ENCODE measurements at places on chromosomes 5 and 9.

DNA sequence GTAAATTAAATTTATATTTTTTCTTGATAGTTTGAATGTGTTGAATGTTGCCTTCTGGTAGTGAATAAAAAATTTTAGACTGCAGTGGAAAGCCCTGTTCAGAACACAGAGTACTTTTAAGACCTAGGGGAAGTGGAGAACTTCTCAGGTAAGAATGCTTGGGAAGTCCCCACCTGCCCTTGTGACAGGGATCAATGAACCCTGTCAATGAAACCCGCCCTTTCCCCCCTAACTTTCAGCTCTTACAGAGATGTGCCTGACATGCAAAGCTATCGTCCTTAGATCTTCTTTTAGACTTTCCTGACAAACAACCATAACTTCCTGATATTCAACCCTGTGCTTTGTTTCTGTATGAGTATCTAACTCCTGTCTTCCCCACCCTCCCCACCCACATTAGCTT, 562.7 kb downstream of the TLE4 start:
- DNase-seq = no peak

DNA sequence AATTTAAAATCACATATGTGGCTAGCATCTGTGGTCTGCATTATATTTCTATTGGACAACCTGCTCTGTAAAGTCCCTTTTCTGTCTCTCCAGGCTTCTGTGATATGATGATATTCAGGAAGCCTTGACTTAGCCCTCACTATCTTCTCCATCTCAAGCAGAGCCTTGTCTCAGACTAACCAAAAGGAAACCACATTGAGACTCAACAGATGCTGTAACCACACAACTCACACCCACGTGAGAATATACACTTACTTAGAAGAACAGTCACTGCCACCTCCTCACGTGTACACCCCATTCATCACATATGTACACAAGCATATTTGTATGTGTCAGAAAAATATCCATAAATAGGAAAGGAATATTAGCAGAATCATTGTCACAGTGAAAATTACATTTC, 33.6 kb downstream of the HTR4 start:
- DNase-seq = no peak

DNA sequence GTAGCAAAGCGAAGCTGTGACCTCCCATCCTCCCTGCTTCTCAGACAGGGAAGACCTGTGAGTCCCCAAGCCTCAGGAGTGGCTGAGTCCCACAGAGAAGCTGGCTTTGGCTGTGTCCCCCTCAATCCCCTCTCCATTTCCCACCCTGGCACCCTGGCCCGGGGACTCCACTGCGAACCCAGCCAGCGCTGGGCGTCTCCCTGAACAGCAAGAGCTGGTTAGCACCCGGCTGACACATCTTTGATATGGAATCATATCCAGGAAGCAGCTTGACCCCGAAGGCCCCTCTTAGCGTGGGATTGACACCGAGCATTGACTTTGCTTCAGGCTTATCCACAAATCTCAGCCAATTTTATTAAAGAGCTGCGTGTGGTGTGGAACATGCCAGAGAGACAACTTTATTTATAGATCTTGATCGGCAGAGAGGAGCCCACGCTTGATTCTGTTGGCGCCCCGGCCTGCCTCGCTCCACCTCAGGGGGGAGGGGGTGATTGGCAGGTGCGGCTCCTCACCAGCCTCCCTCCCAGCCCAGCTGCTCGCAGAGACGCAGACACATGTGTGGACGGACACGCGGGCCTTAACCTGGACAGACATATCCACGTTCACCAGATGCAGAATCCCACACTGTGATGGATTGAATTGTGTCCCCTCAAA, 120.7 kb upstream of the MVB12B start:
- DNase-seq = no peak

DNA sequence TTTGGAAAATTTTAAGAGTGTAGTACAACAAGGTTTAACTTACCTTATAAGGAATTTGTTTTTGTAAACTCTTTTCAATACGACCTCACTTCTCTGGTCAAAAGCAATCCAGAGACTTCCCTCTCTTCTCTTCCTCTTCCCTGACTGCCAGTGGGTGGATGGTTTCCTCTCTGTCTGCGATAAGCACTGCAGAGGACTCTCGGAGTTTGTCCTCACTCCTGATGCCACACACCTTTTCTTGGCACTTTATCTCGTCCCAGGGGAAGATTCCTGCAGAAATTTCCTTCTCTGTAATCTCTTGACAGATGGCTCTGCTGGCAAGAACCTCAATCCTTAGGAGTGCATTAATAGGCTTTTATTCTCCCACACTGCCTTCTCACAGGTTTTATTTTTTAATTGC, 641.6 kb downstream of the NR2F1-AS1 start:
- DNase-seq = no peak

GRCh38 chr9:88321764-88322163, 66.5 kb upstream of the SPIN1 start:
- DNase-seq = no peak

- DNase-seq = no peak
Observed at GRCh38 chr9:85586684-85587083, 155.1 kb downstream of the AGTPBP1 start.

GRCh38 chr5:72122602-72123001, 15.3 kb downstream of the MAP1B start:
- no peak for DNase-seq

DNA sequence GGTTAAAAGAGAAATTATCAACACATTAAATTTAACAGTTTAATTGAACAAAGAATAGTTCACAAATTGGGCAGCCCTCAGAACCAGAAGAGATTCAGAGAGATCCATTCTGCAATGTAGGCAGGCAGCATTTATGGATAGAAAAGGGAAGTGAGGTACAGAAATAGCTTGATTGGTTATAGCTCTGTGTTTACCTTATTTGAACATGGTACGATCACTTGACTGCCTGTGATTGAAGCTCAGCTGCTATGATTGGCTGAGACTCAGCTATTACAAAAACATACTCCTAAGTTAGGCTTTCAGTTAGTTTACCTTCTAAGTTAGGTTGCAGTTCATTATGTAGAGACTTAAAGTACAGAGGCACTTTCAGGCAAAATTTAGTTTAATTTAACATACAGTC, 7.3 kb downstream of the CNTRL start:
- no peak for DNase-seq

GRCh38 chr9:130539420-130540223, 39.8 kb upstream of the FUBP3 start:
- peak; percentile 48 for DNase-seq

DNA sequence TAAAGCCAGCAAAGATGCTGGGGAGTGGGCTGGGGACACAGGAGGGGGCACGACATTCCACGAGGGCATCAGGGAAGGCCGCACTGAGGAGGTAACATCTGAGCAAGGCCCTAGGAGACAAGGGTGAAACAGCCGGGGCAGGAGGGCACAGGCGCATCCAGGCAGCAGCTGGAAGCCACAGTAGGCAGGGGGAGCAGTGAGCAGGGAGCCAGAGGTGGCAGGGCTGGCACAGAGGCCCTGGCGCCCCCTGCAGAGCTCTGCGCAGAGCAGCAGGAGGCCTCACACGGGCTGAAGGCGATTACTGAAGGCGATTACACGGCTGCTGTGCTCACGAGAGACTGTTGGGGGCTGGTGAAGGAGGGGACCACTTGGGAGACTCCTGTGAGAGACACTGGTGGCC, 15.4 kb downstream of the LMAN2 start:
- DNase-seq = peak; percentile 39

GRCh38 chr9:90914868-90915483, 113.4 kb downstream of the SYK start:
- peak; percentile 88 for DNase-seq

DNA sequence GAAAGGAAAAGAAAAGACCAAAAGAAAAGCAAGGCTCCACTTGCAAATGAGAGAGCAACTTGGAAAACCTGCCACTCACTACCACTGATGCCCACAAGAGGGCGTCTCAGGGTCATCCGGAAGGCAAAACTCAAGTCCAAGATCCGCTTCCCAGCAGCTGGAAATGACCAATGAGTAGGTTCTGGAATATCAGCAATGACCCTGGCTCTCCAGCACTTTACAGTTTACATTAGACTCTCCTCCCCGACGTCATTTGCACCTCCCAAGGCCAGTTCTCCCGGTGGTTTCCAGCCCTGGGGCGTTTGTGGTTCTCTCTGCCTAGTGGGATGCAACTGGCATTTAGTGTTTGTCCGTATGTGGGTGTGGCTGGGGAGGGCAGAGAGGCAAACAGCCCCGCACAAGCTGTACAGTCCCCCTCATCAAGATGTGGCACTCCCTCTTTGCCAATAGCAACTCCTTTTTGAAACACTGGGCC, 193.8 kb upstream of the ZNF618 start:
- peak; percentile 86 for DNase-seq

- peak; percentile 20 for DNase-seq
Observed at GRCh38 chr5:73733219-73733618, 107.2 kb downstream of the ARHGEF28 start.

DNA sequence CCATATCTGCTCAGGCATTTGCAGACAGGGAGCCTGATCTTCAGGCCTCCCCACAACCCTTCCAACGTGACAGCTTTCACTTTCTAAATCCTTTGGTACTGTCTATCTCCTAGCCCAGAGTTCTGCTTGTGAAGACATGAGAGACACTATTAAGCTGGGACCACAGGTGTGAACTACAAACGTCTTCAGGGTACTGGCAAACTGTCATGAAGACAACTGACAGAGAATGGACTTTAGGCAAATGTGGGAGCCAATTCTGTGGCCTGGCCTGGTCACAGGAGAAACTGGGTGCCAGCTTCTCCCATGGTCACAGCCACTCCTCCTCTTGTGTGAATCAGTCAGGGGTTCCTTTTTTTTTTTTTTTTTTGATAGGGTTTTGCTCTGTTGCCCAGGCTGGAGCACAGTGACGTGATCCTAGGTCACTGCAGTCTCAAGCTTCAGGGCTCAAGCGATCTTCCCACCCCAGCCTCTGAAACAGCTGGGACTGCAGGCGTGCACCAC, 10.4 kb downstream of the TRIM14 start:
- DNase-seq = no peak

GRCh38 chr9:77896938-77897667, 134.5 kb downstream of the GNAQ start:
- peak; percentile 33 for DNase-seq

DNA sequence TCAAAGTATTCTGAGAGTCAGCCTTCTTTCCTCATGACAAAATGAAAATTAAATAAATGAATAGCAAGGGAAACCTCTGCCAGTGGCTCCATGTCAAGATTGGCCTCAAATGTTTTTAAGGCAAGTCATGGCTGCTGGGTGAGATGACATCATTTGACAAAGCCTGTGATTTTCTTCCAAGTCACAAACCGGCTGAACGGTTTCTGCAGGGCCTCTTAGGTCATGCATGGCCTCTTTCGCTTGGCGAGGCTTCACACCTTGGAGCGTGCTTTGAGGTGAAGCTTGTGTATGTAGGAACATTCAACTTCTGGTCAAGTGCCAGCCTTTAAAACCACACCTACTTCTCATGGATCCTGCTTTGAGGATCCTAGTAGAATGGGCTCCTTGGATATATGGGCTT, 161.0 kb upstream of the ZNF618 start:
- DNase-seq = peak; percentile 41

GRCh38 chr5:127609957-127610356, 38.9 kb upstream of the CTXN3 start:
- DNase-seq = no peak

DNA sequence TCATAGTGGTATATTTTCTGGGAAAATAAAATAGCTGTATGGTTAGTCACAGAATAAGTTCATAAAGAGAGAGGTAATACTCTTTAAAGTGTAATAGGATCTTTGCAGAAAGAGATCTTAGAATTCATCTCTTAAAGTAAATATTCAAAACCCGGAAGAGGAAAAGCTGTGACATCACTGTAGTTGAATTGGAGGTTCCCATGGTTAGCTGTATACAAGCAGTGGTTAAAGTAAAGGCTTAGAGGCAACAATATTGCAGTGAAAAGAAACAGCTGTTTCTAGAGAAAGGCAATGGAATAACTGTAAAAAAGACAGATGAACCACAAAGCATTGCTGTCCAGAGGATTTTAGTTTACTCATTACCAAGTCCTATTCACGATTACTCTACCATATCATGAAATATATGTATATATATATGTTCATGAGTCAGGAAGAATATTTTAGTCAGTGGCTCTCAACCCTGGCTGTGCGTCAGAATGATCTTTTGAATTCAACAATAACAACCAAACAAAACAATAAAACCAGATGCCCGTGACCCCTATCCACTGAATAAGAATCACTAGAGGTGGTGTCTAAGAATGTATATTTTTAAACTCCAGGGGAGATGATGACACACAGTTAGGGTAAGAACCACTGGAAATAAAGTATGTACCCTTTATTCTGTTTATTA, 4.7 kb downstream of the ERCC6L2 start:
- peak; percentile 40 for DNase-seq

DNA sequence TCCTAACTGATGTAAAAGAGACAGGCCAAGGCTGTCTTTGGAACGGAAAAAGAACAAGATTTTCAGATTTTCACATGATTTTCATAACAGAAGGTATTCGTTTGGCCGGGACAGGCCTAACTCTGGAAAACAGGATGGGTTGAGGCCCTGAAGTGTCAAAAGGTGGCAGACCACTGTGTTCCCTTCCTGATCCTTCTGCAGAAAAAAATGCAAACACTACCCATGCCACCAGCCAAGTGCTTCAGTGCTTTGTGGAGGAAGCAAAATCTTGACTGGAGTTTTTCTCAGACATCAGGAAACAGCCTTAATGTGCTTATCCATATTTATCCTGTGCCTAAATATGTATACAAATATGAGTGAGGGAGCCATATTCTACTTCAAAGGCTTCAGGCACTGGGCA, 113.5 kb upstream of the IL6ST start:
- no peak for DNase-seq

DNA sequence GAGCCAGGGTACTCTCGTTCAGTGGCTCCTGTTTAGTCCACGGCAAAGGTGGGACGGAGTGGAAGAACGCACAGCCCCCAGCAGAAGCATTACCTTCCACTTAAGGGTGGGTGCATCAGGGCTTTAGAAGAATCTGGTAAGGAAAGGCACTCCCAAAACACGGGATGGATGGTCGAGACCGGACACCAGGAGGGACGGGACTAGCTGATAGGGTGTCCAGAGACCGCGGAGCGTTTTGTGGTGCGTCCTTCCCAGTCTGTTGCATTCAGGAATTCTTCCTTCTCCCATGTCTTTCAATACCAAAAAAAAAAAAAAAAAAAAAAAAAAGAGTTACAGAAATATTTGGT, 545 bp upstream of the CTSV start:
- DNase-seq = peak; percentile 72
